Anterior cingulate cortex (tissue), 58 donors: ENCODE measurements at places on chromosomes 2 and 18.

DNA sequence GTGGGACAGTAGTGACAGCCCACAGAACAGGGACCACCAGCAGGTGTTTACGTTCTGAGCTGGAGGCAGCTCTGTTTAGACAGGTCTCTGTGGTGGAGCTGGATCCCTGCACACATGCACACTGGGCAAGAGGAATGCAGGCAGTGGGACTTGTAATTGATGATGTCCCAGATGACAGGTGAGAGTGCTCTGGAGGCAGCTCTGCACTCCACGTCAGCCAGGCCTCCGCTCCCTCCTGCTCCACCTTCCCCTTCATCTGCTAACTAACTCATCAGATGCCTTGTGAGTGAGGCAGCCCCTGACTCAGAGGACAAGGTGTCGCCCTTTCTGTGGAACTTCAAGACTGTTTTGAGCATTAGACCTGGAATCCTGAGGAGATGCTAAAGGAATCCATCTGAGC lies 53.2 kb downstream of the SH3YL1 start:
- DNase-seq: no peak

- peak; percentile 46 for DNase-seq
Measured at GRCh38 chr18:79924814-79925731, 26.4 kb downstream of the SLC66A2 start.

DNA sequence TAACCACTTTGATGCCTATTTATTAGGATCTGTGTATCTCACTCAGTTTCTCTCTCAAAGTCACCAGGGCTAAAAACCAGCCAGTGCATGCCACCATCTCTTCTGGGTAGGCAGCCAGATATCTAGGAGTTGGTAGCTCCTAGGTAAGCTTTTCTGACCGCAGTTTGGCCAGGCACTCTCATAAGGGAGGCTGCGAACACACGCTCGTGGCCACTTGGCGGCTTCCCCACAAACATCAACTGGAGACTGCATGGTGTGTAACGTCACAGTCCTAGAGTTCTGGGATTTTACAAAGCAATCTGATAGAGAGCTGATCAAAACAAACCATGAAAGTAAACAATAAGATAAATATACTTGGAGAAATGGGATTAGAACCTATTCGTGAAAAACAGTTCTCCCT lies 424.3 kb upstream of the ACVR2A start:
- DNase-seq: no peak

DNA sequence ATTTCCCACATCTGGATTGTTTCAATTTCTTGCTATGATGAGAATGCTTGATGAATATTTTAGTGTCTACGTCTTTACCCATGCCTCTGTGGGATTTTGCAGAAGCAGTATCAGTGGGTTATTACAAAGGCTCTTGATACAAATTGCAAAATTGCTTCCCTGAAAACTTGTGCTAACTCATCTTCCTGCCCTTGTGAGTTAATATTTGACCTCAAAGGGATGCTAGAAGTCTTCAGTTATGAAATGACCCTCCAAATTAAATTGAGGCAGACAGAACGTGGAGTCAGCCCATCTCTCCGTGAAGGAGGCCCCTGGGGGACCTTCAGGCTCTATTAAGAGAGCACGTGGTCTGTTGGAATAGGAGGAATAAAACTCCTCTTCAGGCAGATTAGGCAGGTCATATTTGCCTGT lies 239.2 kb upstream of the HS6ST1 start:
- no peak for DNase-seq

DNA sequence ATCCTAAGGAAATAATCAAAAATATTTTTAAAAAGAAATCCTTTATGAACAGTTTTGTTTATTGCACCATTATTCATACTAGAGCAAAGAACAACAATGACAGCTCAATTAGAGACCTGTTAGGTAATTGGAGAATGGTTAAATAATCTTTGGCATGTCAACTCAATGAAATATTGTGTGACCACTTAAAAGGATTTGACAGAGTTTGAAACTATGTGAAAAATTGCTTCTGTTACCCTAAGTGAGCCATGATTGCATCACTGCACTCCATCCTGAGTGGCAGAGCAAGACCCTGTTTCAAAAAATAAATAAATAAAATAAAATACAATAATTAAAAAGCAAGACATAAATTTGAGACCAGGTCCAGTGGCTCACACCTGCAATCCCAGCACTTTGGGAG lies 66.1 kb upstream of the ATP8B1 start:
- no peak for DNase-seq

GRCh38 chr2:16117791-16118610 lies 177.7 kb downstream of the MYCN start:
- no peak for DNase-seq

- no peak for DNase-seq
Measured at GRCh38 chr2:96806468-96807126, 9.5 kb upstream of the CNNM3 start.

- DNase-seq: peak; percentile 42
Measured at GRCh38 chr2:108916796-108917421, 72.1 kb downstream of the EDAR start.

- DNase-seq: no peak
Measured at GRCh38 chr2:32746669-32747068, 118.8 kb downstream of the TTC27 start.

GRCh38 chr2:145203891-145204290 lies 684.0 kb upstream of the ZEB2 start:
- DNase-seq: no peak

GRCh38 chr2:60961457-60961856 lies 56.1 kb upstream of the PEX13 start:
- DNase-seq: no peak

DNA sequence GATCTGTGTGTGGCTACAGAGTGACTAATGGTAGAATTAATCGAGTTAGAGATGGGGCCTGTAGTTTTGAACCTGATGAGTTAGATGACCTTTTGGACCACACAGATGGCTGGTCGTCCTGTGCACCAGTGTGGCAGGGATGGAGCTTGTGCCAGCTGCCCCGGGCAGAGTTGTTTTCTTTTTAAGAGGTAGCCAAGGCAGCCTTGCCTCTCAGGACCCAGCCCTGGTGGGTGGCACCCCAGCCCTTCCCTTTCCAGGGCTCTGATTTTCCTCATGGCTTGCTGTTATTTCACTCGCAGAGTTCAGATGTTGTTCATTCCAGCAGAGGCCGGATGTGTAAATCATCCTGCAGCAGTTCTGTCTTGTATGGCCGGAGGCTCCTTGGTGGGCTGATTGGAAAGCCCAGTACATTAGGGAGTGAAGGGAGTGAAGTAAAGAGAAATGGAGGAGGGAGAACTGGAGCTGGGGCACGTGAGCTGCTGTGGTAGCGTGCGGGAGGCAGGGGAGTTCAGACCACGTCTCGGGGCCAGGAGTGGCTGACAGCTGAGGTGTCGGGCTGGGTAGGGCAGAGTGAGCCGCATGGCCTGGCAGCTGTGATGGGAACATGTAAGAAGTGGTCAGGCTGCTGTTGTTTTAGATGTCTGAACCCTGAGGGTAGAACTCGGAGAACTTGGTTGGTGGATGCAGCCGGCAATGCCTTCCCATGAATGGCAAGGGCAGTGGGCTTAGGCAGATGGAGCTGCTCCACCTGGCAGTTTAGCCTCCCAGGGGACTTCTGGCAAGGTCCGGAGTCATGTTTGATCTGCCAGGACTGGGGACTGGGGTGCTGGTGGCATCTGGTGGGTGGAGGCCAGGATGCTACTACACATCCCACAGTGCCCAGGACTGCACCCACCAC lies 28.8 kb downstream of the ASAP2 start:
- DNase-seq: no peak
